ENCODE measurements at places on chromosomes 16 and 17. TPM values are rescaled to one million over a fixed set of nuclear protein-coding genes. Genes with fewer than 3 reads are reported as not detected.

DNA sequence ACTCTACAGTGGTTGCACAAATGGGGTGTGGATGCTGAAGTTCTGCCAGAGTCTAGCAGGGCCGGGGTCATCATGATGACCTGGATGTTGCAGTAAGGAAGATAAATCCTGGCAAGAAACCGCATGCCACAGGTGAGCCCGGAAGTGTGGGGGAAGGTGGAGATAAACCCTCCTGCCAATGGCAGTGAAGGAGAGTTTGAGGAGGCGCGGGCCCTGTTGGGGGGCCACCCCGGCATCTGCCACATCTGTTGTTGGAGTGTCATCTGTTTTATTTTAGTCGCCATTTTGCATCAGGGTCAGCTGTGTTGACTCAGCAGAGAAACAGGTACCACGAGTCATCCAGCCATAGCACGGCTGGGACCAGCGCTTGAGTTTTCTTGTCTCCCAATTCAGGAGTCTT lies 173.8 kb upstream of the CHMP6 start:
- DNase-seq: peak; percentile 47

- no peak for DNase-seq
Observed at GRCh38 chr16:72794986-72795385, 252.9 kb downstream of the ZFHX3 start.

- DNase-seq: no peak
Observed at GRCh38 chr17:29621751-29622194, 939 bp downstream of the CORO6 start.

DNA sequence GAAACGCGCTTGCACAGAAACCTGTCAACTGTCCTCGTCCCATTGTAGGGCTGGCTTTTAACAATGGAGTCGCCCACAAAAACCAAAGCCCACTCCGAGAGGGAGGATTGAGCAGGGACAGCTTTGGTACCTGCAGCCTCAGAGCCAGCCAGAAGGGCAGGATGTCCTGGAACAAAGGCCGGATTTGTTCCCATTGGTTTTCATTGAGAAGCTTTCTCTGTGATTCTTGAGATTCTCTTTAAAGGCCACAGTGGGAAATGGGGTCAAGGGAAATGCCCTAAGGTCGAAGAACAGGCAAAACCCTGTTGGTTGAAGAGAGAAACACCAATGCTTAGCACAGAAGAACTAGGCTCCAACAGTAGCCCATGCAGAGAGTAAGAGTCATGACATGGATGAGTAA lies 65.4 kb downstream of the C16orf78 start:
- DNase-seq: no peak

GRCh38 chr16:24534620-24535019 lies 4.7 kb upstream of the RBBP6 start:
- peak; percentile 32 for DNase-seq

DNA sequence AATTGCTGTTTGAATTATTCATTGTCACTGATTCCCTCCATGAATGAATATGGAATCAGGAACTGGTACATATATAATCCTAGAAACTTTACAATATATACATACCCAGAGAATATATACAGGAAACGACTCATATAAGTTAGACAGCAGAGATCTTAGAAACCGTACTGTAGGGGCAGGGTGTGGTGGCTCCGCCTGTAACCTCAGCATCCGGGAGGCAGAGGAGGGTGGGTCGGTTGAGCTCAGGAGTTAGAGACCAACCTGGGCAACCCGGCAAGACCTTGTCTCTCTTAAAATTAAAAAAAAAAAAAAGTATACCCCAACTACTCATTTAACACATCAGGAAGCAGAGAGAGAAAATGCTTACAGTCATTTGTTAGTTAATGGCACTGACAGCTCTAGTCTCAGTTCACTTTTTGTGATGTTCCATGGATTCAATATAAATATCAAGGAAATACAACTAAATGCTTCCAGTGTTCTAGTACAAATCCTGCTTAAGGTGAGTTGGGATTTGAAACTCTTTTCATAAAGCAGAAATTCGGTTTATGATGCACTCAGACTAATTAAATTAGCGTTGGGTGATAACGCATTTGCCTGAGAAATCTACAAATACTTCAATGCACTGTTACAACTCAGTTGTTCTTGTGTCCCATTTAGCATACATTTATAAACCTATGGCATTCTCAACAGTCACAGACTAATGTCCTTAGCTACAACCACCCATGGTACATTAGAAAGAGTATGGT lies 5.6 kb downstream of the GLG1 start:
- DNase-seq: peak; percentile 55

GRCh38 chr17:59652119-59652518 lies 32.4 kb downstream of the CLTC start:
- DNase-seq: no peak

DNA sequence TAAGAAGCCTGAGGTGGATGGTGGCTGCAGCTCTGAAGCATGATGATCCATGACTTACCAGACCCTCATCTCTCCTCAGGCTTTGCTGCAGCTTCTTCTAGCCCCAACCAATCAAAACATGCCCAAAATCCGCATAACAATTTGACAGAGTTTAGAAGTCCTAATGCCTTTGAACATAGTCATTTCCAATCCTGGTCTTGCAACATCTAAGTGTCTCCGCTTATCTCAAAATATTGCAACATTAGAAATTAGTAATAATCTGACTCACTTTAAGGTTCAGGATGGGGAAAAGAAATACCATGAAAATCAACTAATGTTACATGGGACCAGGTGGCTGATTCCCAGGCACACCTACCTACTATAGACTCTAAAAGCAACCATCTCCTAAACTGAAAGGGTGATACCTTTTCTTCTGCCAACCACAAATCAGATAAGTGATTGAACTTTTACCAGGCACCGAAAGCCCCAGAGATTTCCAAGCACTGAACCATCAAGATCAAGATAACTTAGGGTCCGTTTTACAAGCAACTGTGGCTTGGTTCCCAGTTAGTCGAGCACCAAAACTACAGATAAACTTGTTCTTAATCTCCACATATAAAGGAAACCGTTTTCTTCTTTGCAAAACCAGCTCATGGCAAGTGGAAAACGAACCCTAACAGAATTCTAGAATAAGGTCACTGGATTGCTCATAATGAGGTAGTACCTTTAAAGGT lies 14.0 kb downstream of the ERN1 start:
- peak; percentile 97 for DNase-seq

- DNase-seq: peak; percentile 51
Observed at GRCh38 chr17:47267354-47267828, 13.8 kb downstream of the ITGB3 start.

GRCh38 chr17:50053654-50053960 lies 2.3 kb upstream of the ITGA3 start:
- no peak for DNase-seq

GRCh38 chr17:32798938-32799337 lies 78.0 kb downstream of the MYO1D start:
- DNase-seq: no peak

- peak; percentile 12 for DNase-seq
Observed at GRCh38 chr17:29760279-29761039, 137.7 kb upstream of the CORO6 start.

DNA sequence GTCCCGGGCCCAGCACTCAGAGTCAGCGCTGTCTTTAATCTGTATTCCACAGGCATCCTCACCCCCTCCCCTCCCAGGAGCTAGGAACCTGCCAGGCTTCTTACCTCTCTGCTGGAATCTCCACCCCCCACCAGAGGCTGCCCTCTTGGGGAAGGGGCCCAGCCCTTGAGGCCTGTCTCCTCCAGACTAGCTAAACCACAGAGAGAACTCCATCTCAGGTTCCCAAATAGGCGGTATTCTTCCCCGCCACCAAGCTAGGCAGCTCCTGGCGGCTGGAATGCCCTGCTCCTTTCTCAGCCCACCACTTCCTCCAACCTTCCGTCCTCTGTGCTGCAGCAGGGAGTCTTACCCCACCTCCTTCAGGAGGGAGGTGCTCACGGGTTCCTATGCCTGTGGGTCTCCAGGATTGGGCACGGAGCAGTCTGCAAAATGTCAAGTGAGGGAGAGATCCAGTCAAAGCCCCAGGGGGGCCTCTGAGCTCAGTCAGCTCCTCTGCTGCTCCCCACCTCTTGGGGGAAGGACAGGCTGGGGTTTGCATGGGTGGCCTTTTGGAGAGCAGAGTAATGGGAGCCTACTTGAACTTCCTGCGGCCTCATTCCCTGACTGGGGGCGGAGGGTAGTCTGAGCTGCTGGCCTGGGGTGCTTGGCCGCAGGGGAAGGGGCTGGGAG lies 55.7 kb downstream of the SREBF1 start:
- DNase-seq: peak; percentile 50

DNA sequence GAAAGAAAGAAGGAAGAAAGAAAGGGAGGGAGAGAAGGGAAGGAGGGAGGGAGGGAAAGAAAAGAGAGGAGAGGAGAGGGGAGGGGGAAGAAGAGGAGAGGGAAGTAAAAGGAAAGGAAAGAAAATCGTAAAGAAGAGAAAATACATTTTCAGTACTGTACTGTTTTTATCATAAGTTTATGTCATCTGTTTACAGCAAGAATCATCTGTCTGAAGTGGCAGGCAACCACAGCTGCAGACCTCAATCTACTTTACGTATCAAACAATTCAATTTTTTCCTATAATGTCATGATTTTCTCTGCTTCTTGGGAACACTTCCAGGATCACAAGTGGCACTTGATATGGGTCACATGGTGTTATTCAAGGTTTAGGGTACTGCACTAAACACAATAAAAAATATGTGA lies 58.3 kb downstream of the USP32 start:
- no peak for DNase-seq

DNA sequence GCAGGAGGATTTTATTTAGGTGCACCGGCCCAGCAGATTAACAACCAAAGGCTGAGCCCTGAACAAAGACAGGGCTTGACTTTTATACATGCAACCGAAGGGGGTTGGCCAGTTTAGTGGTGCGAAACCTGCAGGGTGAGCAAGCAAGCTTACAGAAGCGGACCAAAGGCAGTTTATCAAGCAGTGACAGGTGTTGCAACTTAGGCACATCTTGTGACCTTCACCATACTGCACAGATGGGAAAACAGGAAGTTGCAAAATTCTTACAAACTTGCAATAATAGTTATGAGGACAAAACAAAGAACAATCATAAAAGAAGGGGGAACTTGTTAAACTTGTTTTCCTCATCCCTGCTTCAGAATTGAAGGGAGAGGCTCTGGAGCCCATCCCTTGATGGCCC lies 1265.1 kb downstream of the CDH8 start:
- DNase-seq: no peak

GRCh38 chr17:17494499-17494869 lies 1.7 kb downstream of the RASD1 start:
- no peak for DNase-seq

GRCh38 chr17:70857351-70857750 lies 688.0 kb downstream of the KCNJ2 start:
- peak; percentile 51 for DNase-seq

DNA sequence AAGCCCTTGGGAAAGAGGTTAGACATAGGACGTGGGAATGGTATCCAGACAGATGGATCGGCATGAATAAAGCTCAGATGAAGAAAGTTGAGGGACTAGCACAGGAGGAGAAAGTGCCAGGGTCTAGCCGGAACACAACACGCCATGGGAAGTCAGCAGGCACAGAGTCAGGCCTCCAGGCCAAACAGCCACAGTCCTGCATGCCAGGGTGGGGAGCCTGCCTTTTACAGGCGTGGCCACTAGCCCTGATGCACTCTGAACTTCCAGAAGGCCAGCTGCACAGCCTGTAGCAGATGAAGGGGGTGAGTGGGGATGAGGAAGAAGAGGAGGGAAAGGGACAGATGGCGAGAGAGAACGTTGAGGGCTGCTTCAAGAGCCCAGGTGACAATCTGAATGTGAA lies 5.2 kb downstream of the B9D1 start:
- no peak for DNase-seq

DNA sequence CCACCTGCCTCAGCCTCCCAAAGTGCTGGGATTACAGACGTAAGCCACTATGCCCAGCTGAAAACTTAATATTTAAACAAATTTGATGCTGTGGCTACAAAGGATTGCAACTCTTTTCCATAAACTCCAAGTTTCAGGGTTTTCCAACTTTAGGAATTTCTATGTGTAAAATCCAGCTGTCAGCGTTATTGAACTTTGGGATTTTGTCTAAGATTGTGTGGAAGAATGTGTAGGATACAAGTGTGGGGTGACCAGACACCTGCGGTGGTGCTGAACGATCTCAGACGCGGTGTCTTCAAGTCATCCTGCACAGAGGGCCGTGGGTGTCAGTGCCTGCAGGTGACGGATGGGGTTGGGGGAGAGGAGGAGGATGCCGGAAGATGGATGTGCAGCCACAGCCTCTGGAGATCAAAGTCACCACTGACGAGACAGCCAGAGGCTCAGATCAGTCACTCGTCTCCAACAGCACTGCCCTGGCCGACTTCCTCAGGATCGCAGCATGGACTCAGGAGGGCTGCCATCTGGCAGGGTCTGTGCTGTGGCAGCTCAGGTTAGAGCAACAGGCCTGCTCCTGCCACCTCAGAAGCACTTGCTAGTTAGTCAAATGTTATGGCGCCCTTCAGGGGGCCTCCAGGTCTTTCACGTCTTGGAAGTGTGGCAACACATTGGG lies 13.0 kb downstream of the ACSF3 start:
- no peak for DNase-seq

GRCh38 chr16:88713568-88714419 lies 7.5 kb downstream of the CTU2 start:
- peak; percentile 28 for DNase-seq

- DNase-seq: no peak
Observed at GRCh38 chr16:3348547-3349167, 7.0 kb upstream of the OR2C1 start.

DNA sequence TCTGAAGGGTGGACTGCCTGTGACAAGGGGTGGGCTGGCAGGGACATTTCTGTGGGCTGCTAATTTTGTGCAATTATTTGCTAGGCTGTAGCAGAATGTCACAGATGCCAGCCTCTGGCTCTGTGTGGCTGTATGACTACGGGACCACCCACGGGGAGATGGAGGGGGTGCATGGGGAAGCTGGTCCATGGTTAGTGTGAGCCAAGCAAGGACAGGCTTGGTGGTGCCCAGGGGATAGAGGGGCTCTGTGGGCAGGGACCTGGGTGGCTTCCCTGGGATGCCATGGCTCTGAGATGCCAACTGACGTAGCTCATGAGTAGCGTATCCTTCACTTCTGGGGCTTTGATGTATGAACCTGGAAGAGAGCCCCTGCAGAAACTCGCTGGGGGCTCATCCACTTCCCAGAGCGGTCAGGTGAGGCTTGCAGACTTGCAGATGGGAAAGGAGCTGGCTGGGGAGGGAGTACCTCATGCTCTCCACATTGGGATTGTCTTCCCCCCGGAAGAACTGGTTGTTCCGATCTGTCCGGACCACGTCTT lies 87.2 kb downstream of the TBC1D16 start:
- no peak for DNase-seq

- DNase-seq: peak; percentile 8
Observed at GRCh38 chr17:34542700-34543336, 36.6 kb upstream of the TMEM132E start.

APOBR gene
- total RNA-seq: not detected

ZNF624 gene
- total RNA-seq: 5.8 TPM

CES1 gene
- total RNA-seq: 0.26 TPM

TCAP gene
- not detected for total RNA-seq

TBC1D28 gene
- 0.53 TPM for total RNA-seq

PRDM7 gene
- not detected for total RNA-seq

RAB37 gene
- total RNA-seq: 0.38 TPM

SP2 gene
- total RNA-seq: 1.7 TPM

Measured in bronchial epithelial cell (primary cell).